ENCODE measurements at places on chromosomes 16 and 17.

DNA sequence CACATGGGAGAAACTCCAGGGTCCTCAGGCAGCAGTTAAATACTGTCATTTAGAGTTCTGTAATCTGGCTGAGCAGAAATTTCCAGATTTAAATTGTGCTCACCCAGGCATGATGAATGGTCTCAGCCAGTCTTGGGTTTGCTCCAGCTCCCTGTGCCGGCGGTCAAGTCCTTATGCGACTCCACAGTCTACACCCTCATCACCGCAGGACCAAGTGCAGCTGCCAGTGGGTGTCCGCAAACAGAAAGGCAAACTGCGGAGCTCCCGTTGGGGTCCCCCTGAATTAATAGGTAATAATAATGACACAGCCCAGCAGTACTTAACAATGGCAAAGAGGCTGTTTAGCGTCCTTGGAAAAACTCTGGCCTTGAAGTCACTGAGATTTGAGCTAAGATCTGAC, 3.9 kb upstream of the CACNG4 start:
- DNase-seq, result no peak

- DNase-seq, result no peak
These were observed 52.4 kb upstream of the ETV4 start for GRCh38 chr17:43598357-43599045.

DNA sequence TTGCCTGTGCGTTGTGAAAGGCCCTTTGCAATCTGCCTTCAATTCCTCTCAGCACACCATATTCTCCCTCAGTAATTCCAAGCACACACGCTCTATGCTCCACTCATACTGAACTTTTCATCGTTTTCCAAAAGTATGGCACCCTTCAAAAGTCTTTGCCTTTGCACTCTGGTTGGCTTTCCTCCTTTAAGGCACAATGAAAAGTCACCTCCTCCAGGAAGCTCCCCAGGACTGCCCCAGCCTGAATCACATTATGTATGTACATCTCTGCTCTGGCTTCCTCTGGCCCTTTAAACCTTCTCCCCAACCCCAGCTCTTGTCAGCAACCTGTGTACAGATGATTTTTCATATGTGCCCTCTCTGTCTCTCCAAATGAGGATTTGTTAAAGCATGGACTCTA, 250.7 kb downstream of the MAF start:
- no peak for DNase-seq

DNA sequence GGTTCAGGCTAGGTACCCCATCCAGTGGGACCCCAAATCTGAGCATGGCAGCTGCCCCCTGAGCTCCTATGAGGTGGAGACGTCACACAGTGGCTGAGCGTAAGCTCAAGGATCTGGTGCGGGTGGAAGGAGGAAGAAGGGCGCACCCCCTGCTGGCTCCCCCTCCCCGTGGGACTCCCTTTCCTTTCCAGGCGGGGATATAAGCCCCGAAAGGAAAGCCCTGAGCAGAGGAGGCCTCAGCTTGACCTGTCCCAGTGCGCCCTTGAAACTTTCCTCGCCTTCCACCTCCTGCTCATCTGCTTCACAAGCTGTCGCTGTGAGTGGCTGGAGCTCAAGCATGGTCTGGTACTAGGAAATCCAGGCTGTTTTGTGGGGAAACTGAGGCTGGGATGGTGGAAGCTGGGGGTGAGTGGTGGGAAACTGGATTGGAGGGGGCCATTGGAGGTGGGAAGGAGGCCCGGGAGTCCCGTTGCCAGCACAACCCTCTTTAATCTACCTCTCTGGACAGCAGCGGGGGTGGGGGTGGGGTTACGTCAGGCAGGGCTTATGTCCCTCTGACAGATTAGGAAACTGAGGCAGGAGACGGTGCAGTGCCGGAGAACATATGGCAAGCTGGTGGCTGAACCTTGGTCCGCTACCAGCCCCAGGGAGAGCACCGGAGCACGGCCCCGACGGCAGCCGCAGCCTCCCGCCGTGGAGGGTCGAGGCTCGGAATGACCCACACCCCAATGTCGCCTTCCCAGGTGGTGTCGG, 92.3 kb upstream of the TMEM97 start:
- no peak for DNase-seq

- no peak for DNase-seq
These were observed 15.3 kb downstream of the CYTH1 start for GRCh38 chr17:78766743-78767294.

DNA sequence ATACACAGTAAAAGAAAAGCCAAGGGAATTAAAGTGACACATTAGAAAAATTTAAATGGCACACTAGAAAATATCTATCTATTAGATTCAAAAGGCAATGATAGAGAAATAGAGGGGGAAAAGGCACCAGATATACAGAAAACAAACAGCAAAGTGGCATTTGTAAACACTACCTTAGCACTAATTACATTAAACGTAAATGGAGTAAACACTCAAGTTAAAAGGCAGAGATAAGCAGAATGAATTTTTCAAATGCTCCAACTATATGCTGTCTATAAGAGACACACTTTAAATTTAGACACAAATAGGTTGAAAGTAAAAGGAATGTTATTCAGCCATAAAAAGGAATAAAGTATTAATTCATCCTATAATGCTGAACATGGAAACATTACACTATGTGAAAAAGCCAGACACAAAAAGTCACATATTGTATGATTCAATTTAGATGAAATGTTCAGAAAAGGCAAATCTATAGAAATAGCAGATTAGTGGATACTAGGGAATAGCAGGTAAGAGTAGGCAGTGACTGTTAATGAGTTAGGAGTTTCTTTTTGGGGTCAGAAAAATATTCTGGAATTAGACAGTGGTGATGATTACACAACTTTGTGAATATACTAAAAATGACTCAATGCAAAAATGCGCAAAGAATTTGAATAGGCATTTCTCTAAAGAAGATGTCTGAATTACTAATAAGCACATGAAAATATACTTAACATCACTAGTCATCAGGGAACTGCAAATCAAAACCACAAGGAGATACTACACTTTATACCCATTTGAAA, 92.4 kb downstream of the BRIP1 start:
- peak; percentile 70 for DNase-seq

DNA sequence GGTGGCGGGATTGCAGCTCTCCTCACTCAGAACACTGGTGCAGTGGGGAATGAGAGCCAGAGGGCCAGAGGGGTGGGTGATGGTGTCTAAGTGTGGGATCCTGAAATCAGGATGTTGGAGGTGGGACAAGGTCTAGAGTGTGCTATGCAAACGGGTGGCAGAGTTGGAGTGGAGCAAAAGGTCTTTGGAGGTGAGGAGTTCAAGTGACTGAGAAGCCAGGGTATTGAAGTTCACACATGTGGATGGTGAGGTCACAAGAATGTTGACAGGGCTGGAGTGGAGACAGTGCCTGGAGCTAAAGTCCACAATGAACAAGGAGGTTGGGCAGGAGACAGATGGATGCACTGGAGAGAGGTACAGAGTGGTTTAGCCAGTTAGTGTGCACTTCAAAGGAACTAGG, 38.3 kb upstream of the MAP3K14 start:
- DNase-seq, result no peak

DNA sequence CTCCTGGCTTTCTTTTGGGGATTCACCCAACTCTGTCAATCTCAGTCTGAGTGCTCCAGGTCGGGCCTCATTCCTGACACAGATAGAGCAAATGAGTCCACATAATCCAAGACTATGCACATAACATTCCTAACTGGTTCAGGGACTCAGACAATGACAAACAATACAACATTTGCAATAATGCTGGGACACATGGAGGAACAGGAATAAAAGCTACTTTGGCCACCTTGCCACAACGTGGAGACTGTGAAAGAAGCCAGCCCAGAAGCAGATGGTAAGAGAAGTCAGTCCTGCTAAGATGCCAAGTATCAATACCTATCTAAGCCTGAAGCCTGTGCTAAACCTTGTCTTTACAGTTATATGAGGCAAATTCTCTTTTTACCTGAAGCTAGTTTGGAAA, 39.0 kb downstream of the GLG1 start:
- DNase-seq, result no peak

- peak; percentile 100 for DNase-seq
These were observed 55.3 kb downstream of the TUBD1 start for GRCh38 chr17:59837308-59838051.

GRCh38 chr16:89893642-89894548, 20.5 kb downstream of the TCF25 start:
- DNase-seq, result no peak

GRCh38 chr17:13378361-13378760, 223.4 kb downstream of the HS3ST3A1 start:
- DNase-seq, result no peak

All from fibroblast of gingiva (primary cell).